ENCODE measurements at places on chromosomes 2 and 18.

GRCh38 chr2:25305775-25306174 lies 36.0 kb downstream of the DNMT3A start:
- peaks cover 3% of the 10 kb centered on the region for H3K4me1 ChIP-seq
- H3K36me3 ChIP-seq = no peaks in the 10 kb centered on the region
- DNase-seq = no peak
- no peak overlapping the region for H3K27ac ChIP-seq
- H3K4me3 ChIP-seq = no peak overlapping the region

- H3K36me3 ChIP-seq = no peaks in the 10 kb centered on the region
- H3K4me3 ChIP-seq = no peak overlapping the region
- no peaks in the 10 kb centered on the region for H3K27me3 ChIP-seq
- no peaks in the 10 kb centered on the region for H3K4me1 ChIP-seq
- H3K27ac ChIP-seq = no peak overlapping the region
Observed at GRCh38 chr2:1446301-1446700, 33.0 kb downstream of the TPO start.

DNA sequence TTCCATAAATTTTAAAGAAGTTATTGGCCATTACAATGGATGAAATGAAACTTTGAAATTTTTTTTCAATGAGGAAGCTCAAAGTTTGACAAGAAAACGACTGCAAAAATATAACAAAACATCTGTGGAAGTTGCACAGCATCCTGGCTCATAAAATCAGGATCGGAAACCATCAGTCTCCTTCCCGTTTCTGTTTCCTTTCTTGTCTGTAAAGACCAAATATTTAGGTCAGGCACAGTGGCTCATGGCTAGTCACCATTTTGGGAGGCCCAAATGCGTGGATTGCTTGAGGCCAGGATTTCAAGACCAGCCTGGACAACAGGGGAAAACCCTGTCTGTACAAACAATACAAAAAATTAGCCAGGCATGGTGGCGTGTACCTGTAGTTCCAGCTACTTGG lies 27.6 kb upstream of the SSB start:
- H3K27ac ChIP-seq = no peak overlapping the region
- no peak overlapping the region for H3K4me3 ChIP-seq
- no peaks in the 10 kb centered on the region for H3K27me3 ChIP-seq
- H3K36me3 ChIP-seq = no peaks in the 10 kb centered on the region

DNA sequence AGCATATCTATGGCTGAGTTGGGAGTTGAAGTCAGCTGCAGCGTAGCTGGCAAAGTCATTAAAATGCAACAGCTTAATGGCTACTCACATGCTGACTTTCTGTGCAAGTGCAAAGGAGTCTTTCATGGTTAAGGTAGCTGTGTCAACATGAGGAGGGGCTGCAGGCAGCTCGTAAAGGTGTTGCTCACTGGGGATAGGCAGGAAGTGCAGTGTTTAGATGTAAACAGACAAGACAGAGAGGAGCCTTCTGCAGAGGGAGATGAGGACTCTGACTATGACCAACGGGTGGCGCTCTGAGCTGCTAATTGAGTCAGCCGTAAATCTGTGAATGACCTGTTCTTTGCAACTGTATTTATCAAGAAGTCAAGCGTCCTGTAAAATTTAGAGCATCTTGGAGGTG lies 22.3 kb upstream of the CAVIN2 start:
- peak; percentile 72 for DNase-seq
- H3K27ac ChIP-seq = no peak overlapping the region
- H3K4me1 ChIP-seq = peaks cover 4% of the 10 kb centered on the region
- no peak overlapping the region for H3K4me3 ChIP-seq
- H3K27me3 ChIP-seq = no peaks in the 10 kb centered on the region

DNA sequence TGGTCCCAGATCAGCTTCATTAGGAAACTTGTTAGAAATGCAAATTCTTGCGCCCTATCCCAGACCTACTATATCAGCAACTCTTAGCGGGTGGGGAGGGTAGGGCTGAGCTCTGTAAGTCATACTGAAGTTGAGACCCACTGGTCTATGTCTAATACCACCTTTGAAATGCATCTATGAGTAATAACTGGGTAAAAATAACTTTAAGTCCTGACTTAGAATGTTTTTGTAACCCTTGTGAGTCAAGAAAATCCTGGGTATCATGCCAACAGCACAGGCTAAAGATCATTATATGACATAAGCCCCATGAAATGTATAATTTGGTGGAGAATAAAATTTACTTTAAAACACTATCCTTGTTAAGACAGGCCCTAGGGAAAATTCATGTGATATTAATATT lies 41.4 kb downstream of the PRKD3 start:
- no peaks in the 10 kb centered on the region for H3K36me3 ChIP-seq
- no peak overlapping the region for H3K4me3 ChIP-seq
- no peak for DNase-seq
- no peaks in the 10 kb centered on the region for H3K27me3 ChIP-seq
- H3K4me1 ChIP-seq = no peaks in the 10 kb centered on the region
- no peak overlapping the region for H3K27ac ChIP-seq

DNA sequence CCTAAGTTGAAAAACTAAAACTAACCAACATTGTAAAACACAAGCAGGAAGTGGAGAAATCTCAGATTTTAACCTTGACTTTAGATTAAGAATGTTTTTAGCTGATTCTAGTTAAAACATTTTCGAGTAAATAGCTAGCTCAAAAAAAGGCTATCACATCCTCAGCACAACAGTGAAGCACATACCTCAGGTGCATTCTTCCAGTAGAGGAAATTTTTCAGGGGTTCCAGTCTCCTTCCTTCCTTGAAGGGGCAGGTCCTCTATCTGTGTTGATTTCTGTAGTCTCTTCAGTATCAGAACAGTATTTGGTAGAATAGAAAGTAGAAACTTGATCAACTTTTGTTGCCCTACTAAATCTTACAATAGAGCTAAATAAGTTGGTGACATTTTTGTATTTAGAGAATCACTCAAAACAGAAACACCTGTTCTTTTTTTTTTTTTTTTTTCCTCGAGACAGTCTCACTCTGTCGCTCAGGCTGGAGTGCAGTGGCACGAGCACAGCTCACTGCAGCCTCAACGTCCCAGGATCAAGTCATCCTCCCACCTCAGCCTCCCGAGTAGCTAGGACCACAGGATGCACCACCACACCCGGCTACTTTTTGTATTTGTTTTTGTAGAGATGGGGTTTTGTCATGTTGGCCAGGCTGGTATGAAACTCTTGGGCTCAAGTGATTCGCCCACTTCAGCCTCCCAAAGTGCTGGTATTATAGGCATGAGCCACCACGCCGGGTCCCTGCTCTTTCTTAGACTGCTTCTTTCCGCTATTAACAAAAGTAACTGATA lies 6.9 kb upstream of the GPR155 start:
- no peaks in the 10 kb centered on the region for H3K36me3 ChIP-seq
- H3K27me3 ChIP-seq = no peaks in the 10 kb centered on the region
- H3K27ac ChIP-seq = no peak overlapping the region
- no peak for DNase-seq
- no peak overlapping the region for H3K4me3 ChIP-seq
- no peaks in the 10 kb centered on the region for H3K4me1 ChIP-seq

GRCh38 chr2:96112501-96113366 lies 3.6 kb downstream of the ADRA2B start:
- H3K36me3 ChIP-seq = no peaks in the 10 kb centered on the region
- H3K4me3 ChIP-seq = no peak overlapping the region
- no peak overlapping the region for H3K27ac ChIP-seq

DNA sequence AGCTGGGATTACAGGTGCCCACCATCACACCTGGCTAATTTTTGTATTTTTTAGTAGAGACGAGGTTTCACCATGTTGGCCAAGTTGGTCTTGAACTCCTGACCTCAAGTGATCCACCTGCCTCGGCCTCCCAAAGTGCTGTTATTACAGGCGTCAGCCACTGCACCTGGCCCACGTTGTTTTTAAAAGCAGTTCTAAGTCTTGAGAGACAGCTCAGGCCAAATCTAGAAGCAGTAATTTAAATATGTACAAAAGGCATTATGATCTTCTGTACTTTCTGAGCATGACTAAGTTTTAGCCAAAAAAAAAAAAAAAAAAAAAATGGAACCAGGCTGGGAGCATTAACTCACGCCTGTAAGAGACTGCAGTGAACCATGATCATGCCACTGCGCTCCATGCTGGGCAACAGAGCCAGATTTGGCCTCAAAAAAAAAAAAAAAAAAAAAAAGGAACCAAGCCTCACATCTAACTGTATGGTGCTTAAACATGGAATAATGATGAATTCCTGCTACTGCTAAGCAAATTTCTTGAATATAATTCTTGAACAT lies 4.0 kb downstream of the ABHD3 start:
- no peaks in the 10 kb centered on the region for H3K4me1 ChIP-seq
- no peak overlapping the region for H3K27ac ChIP-seq
- H3K36me3 ChIP-seq = peaks cover 2% of the 10 kb centered on the region
- DNase-seq = no peak
